ENCODE measurements at places on chromosomes 12 and 14. TPM values are rescaled to one million over a fixed set of nuclear protein-coding genes. Genes with fewer than 3 reads are reported as not detected.

DNA sequence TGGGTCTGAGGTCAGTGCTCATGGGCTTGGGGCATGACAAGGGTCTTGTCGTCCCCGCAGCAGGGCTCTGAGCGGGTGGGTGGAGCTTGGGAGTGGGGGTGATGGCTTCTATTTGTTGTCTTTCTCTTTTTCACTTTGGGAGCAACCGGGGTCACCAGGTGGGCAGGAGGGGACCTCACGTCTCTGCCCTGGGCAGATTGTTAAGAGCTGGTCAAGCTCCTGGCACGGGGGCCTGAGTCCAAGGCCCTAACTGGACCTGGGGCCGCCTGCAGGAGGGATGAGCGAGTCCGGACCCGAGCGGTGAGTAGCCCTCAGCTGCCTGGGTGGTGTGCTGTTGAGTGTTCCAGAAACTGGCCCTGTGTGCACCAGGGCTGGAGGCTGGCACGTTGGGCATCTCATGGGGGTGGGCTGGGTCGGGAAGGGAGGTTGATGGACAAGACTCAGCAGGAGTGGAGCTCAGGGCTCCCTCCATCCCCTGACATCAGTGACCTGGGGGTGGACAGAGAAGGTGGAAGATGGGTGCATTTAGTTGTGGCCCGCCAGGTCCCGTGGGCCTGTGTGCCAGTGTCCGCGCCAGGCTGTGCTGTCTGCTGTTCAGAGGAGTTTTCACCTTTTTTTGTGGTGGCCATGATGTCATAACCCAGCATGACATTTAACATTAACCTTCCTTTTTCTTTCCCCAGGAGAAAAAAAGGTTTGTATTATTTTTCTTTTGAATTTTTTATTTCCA, 27.5 kb downstream of the RTL1 start:
- H3K27ac ChIP-seq, result no peak overlapping the region
- H3K27me3 ChIP-seq, result no peaks in the 10 kb centered on the region
- no peaks in the 10 kb centered on the region for H3K4me1 ChIP-seq

- no peaks in the 10 kb centered on the region for H3K4me1 ChIP-seq
- H3K4me3 ChIP-seq, result no peak overlapping the region
- H3K27me3 ChIP-seq, result no peaks in the 10 kb centered on the region
- no peak for DNase-seq
- 0 out of 2 replicates have a peak, but pooled peaks cover 2% of the 10 kb centered on the region for H3K36me3 ChIP-seq
Observed at GRCh38 chr14:67586369-67586768, 13.7 kb downstream of the PIGH start.

DNA sequence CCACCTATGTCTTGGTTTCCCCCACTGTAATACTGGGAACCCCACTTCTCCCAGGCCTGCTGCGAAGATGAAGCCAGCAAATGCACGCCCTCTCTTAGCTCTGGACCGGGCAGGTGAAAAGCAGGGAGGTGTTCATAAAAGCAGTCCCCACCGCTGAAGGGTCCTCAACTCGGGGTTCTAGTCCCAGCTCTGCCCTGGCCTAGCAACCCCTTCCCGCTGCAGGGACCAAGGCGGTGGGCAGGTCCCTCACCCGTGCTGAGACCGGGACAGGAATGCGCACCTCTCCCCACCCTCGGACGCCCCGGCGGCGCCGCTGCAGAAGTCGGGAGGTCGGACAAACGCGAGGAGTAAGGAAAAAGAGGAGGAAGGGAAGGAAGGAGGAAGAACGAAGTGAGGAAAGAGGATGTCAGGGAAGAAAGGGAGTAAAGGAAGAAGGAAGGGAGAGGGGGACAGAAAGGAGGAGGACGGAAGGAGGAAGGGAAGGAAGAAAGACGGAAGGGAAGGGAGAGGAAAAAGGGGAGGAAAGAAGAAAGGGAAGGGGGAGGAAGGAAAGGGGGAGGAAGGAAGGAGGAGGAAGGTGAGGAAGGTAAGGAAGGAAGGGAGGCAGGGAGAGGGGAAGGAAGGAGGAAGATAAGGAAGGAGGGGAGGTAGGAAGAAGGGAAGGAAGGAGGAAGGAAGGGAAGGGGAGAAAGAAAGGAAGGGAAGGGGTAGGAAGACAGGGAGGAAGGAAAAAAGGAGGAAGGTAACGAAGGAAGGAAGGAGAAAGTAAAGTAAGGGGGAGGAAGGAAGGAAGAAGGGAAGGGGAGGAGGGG, 701 bp downstream of the SPRING1 start:
- H3K27me3 ChIP-seq, result no peaks in the 10 kb centered on the region
- H3K4me3 ChIP-seq, result peak overlapping the region; percentile 89
- H3K36me3 ChIP-seq, result peaks cover 2% of the 10 kb centered on the region
- peak overlapping the region; percentile 74 for H3K27ac ChIP-seq
- H3K4me1 ChIP-seq, result peaks cover 17% of the 10 kb centered on the region

Gene PSME1
- total RNA-seq, result 130 TPM

Gene EIF2S3B
- total RNA-seq, result 0.28 TPM

Gene OTX2
- not detected for total RNA-seq
